ENCODE measurements at places on chromosomes 7 and 10. TPM values are rescaled to one million over a fixed set of nuclear protein-coding genes. Genes with fewer than 3 reads are reported as not detected.

DNA sequence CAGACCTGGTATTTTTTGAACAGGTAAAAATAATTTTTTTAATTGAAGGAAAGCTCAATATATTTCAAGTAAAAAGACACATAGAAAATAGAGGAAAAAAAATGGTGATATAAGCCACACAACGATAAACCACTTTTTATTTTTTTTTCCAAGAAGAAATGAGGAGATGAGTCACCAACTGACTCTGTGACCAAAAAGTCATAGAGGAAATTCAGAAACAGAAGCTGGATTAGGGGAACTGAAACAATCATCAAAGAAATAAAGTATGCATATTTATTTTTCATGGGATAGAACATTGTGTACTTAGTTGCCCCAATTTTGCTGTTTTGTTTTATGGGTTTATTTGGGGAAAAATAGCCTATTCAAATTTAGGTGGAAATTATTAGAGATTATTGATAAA is 176.8 kb upstream of the AGR3 start:
- no peak overlapping the region for H3K4me3 ChIP-seq
- H3K4me1 ChIP-seq: no peaks in the 10 kb centered on the region
- no peaks in the 10 kb centered on the region for H3K27me3 ChIP-seq
- H3K36me3 ChIP-seq: no peaks in the 10 kb centered on the region

GRCh38 chr10:85789982-85790789 is 576.4 kb downstream of the GRID1 start:
- no peaks in the 10 kb centered on the region for H3K4me1 ChIP-seq
- no peaks in the 10 kb centered on the region for H3K36me3 ChIP-seq
- H3K27ac ChIP-seq: no peak overlapping the region
- DNase-seq: no peak
- no peaks in the 10 kb centered on the region for H3K27me3 ChIP-seq
- H3K4me3 ChIP-seq: no peak overlapping the region

- DNase-seq: peak; percentile 62
- peaks cover 5% of the 10 kb centered on the region for H3K4me1 ChIP-seq
- no peak overlapping the region for H3K27ac ChIP-seq
- peaks cover 1% of the 10 kb centered on the region for H3K27me3 ChIP-seq
Measured at GRCh38 chr7:80134115-80134535, 506 bp upstream of the GNAI1 start.

Gene STOX1
- total RNA-seq: 5.8 TPM

GRCh38 chr7:74362266-74362665 is 73.1 kb downstream of the CLIP2 start:
- DNase-seq: no peak
- H3K27me3 ChIP-seq: no peaks in the 10 kb centered on the region
- no peak overlapping the region for H3K4me3 ChIP-seq
- H3K36me3 ChIP-seq: peaks cover 16% of the 10 kb centered on the region

GRCh38 chr10:45557275-45557905 is 115.2 kb downstream of the ZFAND4 start:
- DNase-seq: peak; percentile 55
- no peak overlapping the region for H3K27ac ChIP-seq
- H3K27me3 ChIP-seq: no peaks in the 10 kb centered on the region
- peaks cover 16% of the 10 kb centered on the region for H3K36me3 ChIP-seq

Gene BTBD16
- not detected for total RNA-seq

GRCh38 chr10:49296382-49296781 is 2.6 kb upstream of the C10orf71 start:
- no peak overlapping the region for H3K27ac ChIP-seq
- no peak for DNase-seq

DNA sequence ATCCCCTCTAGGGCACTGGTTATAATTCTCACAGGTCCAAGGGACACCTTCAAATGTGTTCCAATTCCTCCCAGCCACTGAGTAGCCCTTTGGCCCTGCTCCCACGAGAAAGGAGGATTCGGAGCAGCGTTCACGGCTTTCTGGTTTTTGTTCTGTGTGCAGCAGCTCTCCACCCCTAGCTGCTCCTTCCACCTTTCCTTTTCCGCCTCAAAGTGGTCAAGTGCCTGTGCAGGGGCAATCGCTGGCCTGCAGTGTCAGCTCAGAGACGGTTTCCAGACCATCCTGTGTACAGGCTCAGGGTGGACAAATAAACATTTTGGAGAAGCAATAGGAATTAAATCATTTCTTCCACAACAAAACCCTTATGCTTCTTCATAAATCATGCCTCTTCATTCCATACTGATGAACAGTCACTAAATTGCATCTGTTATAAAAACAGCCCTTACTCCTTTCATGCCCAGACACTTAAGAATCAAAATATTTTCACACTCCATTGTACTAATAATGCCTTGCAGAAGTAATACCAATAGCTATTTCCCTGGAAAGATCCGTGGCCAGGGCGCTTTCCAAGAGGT is 1.1 kb downstream of the KIAA1549 start:
- peaks cover 6% of the 10 kb centered on the region for H3K4me1 ChIP-seq
- no peak overlapping the region for H3K27ac ChIP-seq
- H3K4me3 ChIP-seq: peak overlapping the region; percentile 94
- H3K27me3 ChIP-seq: no peaks in the 10 kb centered on the region
- H3K36me3 ChIP-seq: peaks cover 2% of the 10 kb centered on the region

DNA sequence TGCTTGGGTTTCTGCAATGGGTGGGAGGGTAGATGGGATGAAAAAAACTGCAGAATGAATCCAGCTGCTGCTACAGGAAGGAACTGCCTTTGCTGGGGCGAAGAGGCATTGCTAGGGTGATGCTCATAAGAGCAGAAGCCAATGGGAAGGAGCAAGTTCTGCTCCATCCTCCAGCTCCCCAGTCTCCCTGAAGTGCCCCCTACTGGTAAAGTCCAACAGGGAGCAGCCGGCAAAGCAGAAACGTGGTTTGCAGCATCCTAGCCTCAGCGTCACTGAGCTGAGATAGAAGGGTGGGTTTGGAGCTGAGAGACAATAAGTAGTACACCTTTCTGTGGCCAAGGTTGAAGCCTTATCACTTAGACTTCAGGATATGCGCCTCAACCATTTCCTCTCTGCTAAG is 220.5 kb downstream of the CCSER2 start:
- H3K4me3 ChIP-seq: no peak overlapping the region
- H3K36me3 ChIP-seq: no peaks in the 10 kb centered on the region
- no peaks in the 10 kb centered on the region for H3K27me3 ChIP-seq
- no peak overlapping the region for H3K27ac ChIP-seq
- peak; percentile 78 for DNase-seq
- no peaks in the 10 kb centered on the region for H3K4me1 ChIP-seq

Gene LRRD1
- not detected for total RNA-seq

Gene ZFYVE27
- total RNA-seq: 33.2 TPM

Gene GALNT17
- total RNA-seq: 43.2 TPM

DNA sequence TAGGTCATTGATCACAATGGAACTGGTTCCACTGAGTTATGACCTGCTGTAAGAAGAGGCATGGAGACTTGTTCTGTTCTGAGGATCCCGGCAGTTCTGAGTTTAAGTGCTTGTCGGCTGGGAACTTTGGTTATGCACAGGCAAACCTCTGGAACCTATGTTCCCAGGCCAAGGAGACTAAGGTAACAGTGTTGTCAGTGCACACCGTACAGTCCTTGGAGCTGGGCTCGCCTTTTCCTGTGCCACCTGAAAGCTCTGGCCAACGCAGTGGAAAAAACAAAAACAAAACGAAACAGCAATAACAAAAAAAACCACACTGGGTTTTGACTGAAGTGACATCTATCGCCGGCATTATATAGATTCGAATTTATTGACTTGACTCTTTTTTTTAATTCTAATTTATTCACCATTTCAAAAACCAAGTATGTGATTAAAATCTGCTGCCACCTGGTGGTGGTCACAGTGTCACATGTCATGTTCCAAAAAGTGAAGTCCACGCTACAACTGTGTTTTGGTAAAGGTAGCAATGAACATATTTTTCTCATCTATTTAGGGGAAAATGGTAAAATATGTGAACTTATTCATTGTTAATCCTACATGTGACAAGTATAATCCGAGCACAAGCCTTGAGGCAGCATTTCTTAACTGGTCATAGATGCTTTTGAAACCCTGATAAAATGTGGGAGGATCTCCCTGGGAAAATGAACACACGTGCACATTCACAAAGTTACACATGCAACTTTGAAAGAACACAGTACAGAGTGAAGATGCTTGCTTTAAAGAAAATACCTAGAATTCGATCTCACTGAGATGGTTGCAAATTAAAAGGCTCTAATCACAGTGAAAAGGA is 113.8 kb upstream of the PPP2R2D start:
- H3K27me3 ChIP-seq: no peaks in the 10 kb centered on the region
- H3K27ac ChIP-seq: no peak overlapping the region
- no peak overlapping the region for H3K4me3 ChIP-seq
- H3K4me1 ChIP-seq: peaks cover 5% of the 10 kb centered on the region
- peak; percentile 18 for DNase-seq

GRCh38 chr7:136002802-136003201 is 25.6 kb upstream of the MTPN start:
- H3K36me3 ChIP-seq: no peaks in the 10 kb centered on the region
- no peak for DNase-seq
- no peaks in the 10 kb centered on the region for H3K4me1 ChIP-seq

Gene PIP
- total RNA-seq: not detected

DNA sequence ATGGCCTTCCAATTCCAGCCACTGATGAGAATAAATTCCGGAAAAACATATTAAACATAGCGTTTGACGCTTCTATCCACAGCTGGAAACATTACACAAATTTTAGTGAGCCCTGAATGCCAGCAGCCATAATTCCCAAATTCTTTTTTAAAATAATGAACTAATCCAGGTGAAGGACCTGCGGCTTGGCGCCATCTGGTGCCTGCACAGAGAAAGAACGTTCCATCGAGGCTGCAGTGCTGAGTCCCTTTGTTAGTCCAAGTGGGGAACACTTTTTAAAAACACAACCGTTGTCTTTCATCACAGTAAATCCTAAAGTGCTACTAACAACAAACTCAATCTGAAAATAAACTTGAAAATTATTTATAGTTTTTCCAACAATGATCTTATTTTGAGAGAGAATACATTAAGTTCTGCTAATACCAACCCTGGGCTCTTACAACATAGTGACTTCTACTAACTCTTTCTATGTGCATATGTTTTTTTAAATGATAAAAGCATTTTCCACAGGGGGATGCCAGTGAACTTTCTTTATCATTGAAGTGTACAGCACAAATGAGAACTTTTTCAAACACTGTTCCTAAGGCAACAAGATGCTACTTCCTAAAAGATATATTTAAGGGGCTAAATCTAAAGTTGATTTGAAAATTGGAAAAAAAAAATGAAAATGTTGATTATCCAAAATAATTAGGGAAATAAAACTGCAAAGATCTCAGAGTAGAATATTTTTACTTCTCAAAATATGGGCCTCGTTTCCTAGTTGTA is 166.9 kb upstream of the RNF32 start:
- no peaks in the 10 kb centered on the region for H3K36me3 ChIP-seq
- H3K27me3 ChIP-seq: no peaks in the 10 kb centered on the region
- H3K4me1 ChIP-seq: no peaks in the 10 kb centered on the region
- DNase-seq: peak; percentile 49
- no peak overlapping the region for H3K27ac ChIP-seq

DNA sequence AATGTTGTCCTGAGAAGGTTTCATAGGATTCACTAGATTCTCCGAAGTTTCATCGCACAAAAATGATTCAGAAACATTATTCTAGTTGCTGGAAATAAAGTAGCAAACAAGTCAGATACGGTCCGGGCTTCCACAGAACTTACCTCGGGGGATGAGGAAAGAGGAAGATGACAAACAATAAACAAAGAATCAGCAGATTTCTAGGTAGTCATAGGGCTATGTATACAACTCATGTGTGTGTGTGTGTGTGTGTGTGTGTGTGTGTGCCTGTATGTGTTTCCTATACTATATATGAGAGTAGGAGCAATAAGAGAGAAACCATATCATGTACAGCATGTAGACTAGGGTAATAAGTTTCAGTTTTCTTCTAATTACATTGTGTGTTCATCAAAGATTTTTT is 16.5 kb downstream of the TMEM236 start:
- no peak for DNase-seq
- peaks cover 28% of the 10 kb centered on the region for H3K27me3 ChIP-seq
- peaks cover 6% of the 10 kb centered on the region for H3K4me1 ChIP-seq

Gene ACTL6B
- total RNA-seq: 0.33 TPM

- H3K27ac ChIP-seq: no peak overlapping the region
- DNase-seq: no peak
- H3K27me3 ChIP-seq: no peaks in the 10 kb centered on the region
- H3K36me3 ChIP-seq: no peaks in the 10 kb centered on the region
Measured at GRCh38 chr7:144494355-144494754, 90.9 kb upstream of the NOBOX start.

DNA sequence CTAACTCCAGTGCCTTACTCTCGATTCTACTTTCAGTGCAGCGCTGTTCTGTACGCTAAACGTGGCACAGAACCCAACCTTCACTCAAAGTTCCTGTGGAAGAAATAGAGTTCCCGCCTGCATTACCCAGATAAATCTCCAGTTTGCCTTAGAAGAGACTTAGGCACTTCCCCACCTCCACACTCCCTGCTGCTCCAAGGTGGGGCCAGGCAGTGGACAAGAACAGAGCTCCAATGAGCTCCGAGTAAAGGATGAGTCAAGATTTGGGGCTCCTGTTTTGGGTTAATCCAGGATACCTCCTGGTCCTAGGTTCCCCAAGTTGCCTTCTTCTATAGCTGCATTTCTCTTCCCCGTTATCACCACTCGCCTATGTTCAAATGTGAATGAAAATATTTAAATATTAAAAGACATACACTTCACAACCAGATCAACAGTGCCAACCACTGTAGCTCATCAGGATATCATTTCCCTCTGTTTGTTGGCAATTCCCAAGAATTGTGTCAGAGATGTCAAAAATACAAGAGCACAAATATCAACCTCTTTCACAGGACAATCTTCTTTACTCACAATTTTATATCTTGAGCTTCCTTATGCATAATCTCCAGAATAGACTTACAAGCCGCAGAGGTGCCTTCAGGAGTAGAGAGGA is 48.0 kb downstream of the MALSU1 start:
- H3K27me3 ChIP-seq: no peaks in the 10 kb centered on the region
- no peak overlapping the region for H3K27ac ChIP-seq
- H3K36me3 ChIP-seq: peaks cover 40% of the 10 kb centered on the region
- H3K4me3 ChIP-seq: no peak overlapping the region
- H3K4me1 ChIP-seq: no peaks in the 10 kb centered on the region

DNA sequence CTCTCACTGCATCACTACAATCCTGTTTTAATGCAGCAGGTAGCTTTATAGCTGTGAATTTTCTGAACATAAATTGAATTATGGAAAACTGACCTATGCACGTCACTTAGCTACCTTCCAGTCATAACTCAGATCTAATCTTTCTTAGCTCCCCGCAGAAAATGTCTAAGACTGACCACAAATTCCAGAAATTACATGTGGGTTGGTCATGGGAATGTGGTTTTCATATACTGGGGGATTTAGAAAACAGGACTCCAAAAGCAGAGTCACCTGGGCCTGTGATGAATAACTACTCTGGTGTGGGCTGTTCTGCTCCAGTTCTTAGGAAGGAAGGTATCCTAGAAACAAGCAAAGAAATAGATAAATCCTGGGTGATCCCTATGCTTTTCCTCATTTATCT is 178.4 kb upstream of the LRRTM3 start:
- H3K4me3 ChIP-seq: no peak overlapping the region
- DNase-seq: no peak
- H3K36me3 ChIP-seq: peaks cover 6% of the 10 kb centered on the region
- H3K4me1 ChIP-seq: no peaks in the 10 kb centered on the region
- no peak overlapping the region for H3K27ac ChIP-seq
